ENCODE measurements at places on chromosomes 6 and 20. TPM values are rescaled to one million over a fixed set of nuclear protein-coding genes. Genes with fewer than 3 reads are reported as not detected.

Gene SLC24A3
- polyA plus RNA-seq = 11.5 TPM

Gene SMLR1
- polyA plus RNA-seq = 0.07 TPM

Gene SERPINB1
- polyA plus RNA-seq = 54.0 TPM

Gene PPP1R10
- 27.4 TPM for polyA plus RNA-seq

Gene ABHD16B
- 0.72 TPM for polyA plus RNA-seq

Gene FGD2
- 7.0 TPM for polyA plus RNA-seq

Gene TMEM74B
- polyA plus RNA-seq = 5.1 TPM

Gene SLC16A10
- polyA plus RNA-seq = 3.4 TPM

Gene HLA-DQA1
- polyA plus RNA-seq = 8.1 TPM

Gene COL19A1
- not detected for polyA plus RNA-seq

Gene KCNG1
- polyA plus RNA-seq = 0.22 TPM

Gene MLIP
- 0.98 TPM for polyA plus RNA-seq

Gene TRIM31
- 0.21 TPM for polyA plus RNA-seq

Gene ZBP1
- 0.58 TPM for polyA plus RNA-seq

Gene FABP7
- not detected for polyA plus RNA-seq

Gene RIN2
- polyA plus RNA-seq = 8.7 TPM

Gene ERVFRD-1
- polyA plus RNA-seq = 0.01 TPM

Gene ADGRF4
- polyA plus RNA-seq = 0.04 TPM

Gene UST
- polyA plus RNA-seq = 17.9 TPM

Gene SNAP25
- polyA plus RNA-seq = 0.46 TPM

Gene MAP7
- polyA plus RNA-seq = 13.1 TPM

Gene MYB
- 0.22 TPM for polyA plus RNA-seq

Gene RBM24
- 0.38 TPM for polyA plus RNA-seq

Gene BMP7
- 0.41 TPM for polyA plus RNA-seq

Gene TGM3
- 2.7 TPM for polyA plus RNA-seq

Gene UNC93A
- not detected for polyA plus RNA-seq

Gene TREM2
- polyA plus RNA-seq = 2.3 TPM

Gene LY86
- polyA plus RNA-seq = 4.5 TPM

Gene LINC00237
- polyA plus RNA-seq = not detected

Gene ZSCAN16
- polyA plus RNA-seq = 3.7 TPM

Gene BMP5
- 0.26 TPM for polyA plus RNA-seq

Gene RSPO4
- 0.04 TPM for polyA plus RNA-seq

Gene TMEM217
- 0.22 TPM for polyA plus RNA-seq

Gene RAD21L1
- polyA plus RNA-seq = not detected

Gene SMPD2
- polyA plus RNA-seq = 11.9 TPM

Gene PLG
- polyA plus RNA-seq = not detected

Gene SLC35F1
- polyA plus RNA-seq = 0.79 TPM

Gene GCLC
- polyA plus RNA-seq = 15.2 TPM

Gene BANF2
- not detected for polyA plus RNA-seq

Gene LAMA4
- polyA plus RNA-seq = 157 TPM

Gene HS3ST5
- polyA plus RNA-seq = 0.07 TPM

Gene ELOVL4
- polyA plus RNA-seq = 0.27 TPM

All from adipose tissue (tissue), 3 donors.